ENCODE measurements at places on chromosomes 3 and 15.

DNA sequence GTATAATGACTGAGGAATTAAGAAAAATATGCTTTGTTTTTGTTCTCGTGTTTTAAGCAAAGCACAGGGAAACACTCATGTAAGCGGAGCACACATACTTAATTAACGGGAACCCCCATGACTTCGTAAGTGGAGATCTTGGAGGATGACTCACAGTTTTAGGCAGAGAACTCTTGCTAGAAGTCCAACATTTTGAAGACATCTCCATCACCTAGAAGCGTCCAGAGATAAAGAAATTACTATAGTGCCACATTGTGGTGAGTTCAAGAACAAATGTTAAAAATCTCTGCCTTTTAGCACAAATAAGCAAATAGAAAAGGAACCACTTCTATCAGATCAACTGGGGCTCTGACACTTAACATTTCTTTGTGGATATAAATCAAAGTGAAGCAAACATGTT is 194.1 kb upstream of the ARHGEF26 start:
- DNase-seq: no peak

DNA sequence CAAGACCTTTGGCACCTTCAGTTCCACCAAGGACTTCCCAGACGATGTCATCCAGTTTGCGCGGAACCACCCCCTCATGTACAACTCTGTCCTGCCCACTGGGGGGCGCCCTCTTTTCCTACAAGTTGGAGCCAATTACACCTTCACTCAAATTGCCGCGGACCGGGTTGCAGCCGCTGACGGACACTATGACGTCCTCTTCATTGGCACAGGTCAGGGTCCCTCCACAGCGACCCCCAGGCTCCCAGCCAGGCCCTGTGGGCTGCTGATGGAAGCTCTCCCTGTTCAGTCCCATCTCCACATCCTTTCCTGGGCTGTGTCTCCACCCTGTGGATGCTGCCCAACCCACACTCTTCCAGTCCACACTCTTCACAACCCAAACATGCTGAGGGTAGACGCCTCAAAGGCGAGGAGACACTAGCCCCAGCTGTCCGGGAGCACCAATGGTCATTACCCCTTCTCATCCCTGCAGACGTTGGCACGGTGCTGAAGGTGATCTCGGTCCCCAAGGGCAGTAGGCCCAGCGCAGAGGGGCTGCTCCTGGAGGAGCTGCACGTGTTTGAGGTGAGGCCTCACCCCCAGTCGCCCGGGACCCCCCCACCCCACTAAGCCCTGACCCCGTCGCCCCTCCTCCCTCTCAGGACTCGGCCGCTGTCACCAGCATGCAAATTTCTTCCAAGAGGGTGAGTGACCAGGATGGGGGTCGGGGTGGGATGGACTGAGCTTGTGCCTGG is 4.3 kb upstream of the LSMEM2 start:
- DNase-seq: peak; percentile 20

GRCh38 chr15:89775815-89776214 is 317 bp upstream of the MESP2 start:
- no peak for DNase-seq

GRCh38 chr3:72679540-72680198 is 168.6 kb downstream of the SHQ1 start:
- DNase-seq: no peak

DNA sequence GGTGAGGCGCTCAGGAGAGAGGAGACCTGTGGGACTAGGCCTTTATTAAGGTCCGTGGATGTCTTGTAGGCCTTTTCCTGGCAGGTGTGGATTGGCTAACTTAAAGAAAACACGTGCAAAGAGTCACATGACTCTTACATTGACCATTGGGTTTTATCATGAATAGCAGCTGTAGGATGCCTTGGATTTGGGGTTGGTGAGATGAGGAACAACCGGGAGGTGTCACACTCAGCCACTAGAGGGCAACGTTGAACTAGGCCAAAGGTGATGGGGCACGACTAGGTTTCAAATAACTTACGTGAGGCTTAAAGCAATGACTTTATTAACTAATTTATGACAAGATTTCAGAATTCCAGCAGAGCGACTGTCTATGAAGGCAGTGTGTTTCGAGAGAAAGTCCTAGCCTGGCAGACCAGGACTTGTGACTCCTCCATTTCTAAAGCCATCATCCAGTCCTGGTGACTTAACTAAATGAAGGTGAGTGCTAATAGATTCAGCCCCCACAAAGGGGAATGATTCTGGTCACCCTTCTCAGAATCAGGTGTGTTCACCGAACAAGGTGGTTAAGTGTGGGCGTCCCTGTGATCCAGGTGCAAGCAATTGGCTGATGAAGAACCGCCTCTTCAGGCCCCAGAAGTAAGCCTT is 345.6 kb downstream of the MCTP2 start:
- DNase-seq: peak; percentile 19

DNA sequence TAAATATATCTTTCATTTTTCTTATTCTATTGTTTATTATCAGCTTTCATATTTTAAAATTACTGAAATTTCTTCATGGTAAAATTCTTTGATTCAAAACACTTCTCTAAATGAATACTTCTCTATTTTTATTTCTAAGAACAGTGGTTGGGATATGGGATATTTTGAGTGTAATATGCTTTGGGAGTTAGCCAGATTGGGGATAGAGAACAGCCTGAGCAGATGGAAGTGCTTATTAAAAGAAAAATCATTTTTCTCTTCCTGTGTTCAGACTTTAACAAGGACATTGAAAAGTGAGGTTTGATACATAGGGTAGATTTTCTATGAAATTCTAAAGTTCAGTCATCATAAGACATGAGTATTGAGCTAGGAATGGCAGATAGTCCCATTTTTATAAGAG is 84.8 kb downstream of the COL6A5 start:
- DNase-seq: no peak

GRCh38 chr3:7610634-7611033 is 749.7 kb downstream of the GRM7 start:
- no peak for DNase-seq

GRCh38 chr3:32977861-32978260 is 26.4 kb downstream of the CCR4 start:
- no peak for DNase-seq

GRCh38 chr15:101024073-101024695 is 105.0 kb downstream of the LRRK1 start:
- no peak for DNase-seq

- no peak for DNase-seq
Measured at GRCh38 chr15:68558318-68559305, 20.2 kb upstream of the CORO2B start.

GRCh38 chr3:99741588-99741987 is 76.1 kb upstream of the CMSS1 start:
- no peak for DNase-seq

- DNase-seq: no peak
Measured at GRCh38 chr3:141082064-141082463, 30.9 kb downstream of the SPSB4 start.

- DNase-seq: no peak
Measured at GRCh38 chr3:183491109-183491922, 62.9 kb upstream of the MCF2L2 start.

- DNase-seq: no peak
Measured at GRCh38 chr3:146540236-146540635, 4.2 kb downstream of the PLSCR1 start.

GRCh38 chr3:162353414-162353813 is 856.8 kb downstream of the OTOL1 start:
- peak; percentile 58 for DNase-seq

DNA sequence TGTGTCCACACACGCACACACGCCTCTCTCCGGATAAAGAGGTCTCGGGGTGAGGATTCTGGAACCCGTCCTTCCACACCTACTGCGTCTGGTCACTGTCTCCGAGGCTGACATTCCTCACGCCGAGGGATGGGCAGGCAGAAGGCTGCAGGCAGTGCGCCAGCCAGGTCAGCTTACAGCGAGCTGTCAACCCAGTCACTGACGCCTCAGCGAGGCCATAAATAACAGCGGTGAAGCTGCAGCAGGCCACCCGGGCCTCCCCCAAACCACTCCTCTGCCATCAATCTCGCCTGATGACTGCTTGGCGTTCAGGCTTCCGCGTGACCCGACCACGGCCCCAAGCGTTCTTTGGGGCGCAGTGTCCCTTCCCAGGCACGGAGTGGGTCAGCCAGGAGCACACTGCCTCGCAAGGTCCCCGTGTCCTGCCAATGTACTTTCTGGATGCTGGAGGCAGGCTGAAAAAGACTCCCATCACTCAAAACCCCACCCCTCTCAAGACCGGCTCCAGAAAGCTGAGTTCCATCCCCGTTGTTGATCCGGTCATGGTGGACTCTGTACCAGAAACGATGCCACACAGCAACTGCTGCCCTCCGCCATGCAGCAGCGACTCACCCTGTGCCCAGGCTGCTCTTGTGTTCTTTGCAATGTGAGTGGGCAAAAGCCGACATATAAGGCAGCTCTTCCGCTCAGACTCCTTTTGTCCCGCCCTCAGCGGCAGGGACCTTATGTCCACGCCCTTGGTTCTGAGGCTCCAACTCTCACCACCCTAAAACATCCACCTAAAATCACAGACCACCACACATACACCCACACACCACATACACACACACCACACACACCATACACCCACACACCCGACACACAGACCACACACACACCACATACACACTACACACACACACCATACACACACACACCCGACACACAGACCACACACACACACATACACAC is 27.1 kb downstream of the CPN2 start:
- no peak for DNase-seq

GRCh38 chr15:82919231-82919886 is 33.2 kb downstream of the HOMER2 start:
- DNase-seq: no peak

GRCh38 chr15:86006546-86006945 is 73.1 kb upstream of the AGBL1 start:
- no peak for DNase-seq

DNA sequence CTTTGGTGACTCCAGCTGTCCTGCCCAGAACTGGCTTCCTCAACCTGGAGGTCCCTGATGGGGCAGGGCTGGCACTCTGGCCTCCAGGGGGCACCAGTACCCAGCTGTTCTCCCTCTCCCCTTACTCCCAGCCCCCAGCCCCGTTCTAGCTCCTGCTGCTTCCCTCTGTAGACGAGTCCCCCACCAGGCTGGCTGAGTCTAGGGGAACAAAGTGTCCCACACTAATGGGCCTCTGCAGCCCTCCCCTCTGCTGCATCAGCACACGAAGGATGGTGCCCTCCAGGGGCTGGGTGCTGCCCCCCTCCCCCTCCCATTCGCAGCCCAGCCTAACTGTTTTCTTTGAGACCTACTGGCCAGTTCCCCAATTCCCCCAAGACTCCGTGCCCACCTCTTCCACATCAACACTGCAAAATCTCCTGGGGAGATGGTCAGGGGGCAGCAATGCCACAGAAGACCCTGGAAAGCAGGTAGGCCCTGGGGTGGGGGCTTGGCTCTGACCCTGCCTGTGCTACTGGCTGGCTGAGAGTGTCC is 4.2 kb downstream of the RHCG start:
- DNase-seq: no peak

- no peak for DNase-seq
Measured at GRCh38 chr3:107356706-107357105, 20.5 kb upstream of the CCDC54 start.

DNA sequence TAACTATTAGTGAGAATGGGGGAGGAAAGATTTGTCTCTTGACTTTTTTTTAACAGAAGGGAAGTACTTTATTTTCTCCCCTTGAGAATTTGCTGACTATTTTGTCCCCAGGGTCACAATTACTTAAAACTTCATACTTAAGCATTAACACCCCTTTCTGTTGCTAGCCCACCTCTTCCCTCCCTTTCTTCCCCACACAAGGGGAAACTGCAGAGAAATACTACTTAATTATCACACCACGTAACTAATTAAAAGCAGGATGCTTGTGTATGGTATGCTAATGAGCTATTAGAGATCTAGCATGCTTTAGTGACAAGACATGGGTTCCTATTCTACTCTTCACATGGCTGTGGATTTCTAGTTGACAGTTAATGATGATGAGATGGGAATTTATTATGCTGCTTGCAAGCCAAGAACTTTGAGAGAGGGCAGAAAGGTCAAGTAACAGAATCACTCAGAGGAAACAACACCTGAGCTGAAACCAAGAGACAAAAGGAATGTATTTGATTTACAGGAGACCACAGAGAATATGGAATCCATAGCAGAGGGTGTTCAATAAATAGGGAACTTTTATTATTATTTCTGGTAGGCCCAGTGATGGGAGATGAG is 179.2 kb downstream of the LSAMP start:
- no peak for DNase-seq

- DNase-seq: no peak
Measured at GRCh38 chr3:61134532-61134931, 116.7 kb downstream of the FHIT start.

DNA sequence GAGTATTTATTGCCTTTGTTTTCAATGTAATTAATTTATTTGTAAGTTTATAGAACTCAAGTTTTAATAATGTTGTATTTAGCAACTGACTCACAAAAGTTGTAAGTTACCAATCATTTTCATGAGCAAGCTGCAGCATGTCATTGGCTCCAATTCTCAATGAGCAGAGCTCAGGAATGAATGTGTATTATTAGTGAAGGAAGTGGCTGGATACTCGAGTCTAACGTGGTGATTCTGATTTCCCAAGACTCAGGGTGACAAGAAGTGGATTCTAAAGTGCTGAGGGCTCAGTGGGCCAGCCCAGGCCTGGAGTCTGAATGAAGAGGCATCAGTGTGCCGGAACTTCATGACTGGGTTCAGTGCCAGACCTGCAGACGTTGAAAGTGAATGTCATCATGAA is 39.6 kb downstream of the CLDN11 start:
- DNase-seq: no peak

DNA sequence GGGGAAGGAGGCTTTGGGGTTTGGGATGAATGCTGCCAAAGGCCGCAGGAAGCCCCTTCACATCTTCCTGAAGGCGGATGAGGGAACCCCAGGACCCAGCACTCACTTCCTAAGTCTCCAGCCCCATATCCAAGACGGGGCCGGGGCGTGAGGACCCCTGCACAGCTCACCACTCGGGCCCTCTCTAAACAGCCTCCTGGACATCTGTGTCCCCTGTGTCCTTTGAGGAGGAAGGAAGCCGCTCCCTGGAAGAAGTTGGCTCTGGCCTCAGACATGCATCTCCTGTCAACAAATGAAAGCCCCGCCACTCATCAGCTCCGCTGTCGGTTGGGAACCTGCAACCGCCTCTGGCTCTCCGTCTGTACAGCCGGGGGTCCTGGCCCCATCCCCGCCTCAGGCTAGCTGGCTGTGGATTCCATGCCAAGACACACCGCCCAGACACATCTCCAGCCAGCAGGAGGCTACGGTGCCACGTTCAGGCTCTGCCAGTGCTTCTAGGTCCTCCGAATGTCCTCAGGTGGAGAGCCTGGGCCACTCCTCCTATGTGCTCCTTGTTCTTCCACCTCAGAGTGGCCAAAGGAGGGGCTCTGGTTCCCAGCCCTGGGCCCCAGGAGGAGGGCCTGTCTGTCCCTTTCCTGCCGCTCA is 140.0 kb upstream of the MEF2A start:
- DNase-seq: no peak

- no peak for DNase-seq
Measured at GRCh38 chr15:66483131-66483566, 14.4 kb downstream of the SNAPC5 start.

DNA sequence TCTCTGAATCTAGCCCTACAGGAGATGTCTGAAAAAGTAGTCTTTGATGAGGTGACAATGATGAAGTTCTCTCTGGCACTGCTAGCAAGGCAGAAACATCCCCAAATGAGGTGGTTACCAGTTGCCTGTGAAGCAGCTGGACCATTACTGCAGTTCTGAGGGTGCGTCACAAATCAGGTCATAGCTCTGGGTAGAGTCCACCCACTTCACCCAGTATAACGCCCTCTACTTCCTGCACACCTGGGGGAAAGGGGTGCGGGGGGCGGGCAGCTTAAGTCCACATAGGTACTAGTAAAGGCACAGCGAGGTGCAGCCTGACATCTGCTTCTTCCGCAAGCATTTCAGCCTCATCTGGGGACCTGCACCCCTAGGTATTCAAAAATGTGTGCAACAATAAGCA is 13.4 kb upstream of the SATB1 start:
- DNase-seq: no peak

Data from KG1 (cell line).